CD4-positive, alpha-beta T cell (primary cell): ENCODE measurements at places on chromosomes 5 and 9.

DNA sequence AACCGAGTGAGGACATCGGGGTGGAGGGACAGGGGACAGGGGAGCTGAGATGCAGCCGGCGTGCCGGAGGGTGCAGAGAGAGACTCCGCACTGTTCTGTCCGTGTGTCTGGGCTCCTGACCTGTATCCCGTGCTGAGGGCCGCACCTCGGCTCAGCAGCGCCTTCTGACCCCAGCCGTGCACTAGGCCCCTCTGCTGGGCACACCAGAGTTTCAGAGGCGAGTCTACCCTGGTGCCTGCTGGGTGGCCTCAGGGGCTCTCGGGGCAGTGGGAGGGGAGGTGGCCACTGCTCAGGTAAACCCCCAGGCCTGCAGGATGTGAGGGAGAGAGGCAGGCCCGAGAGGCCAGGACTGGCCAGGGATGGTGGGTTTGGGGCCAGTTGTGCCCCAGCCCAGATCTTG is 100.2 kb downstream of the RXRA start:
- no peak for DNase-seq

DNA sequence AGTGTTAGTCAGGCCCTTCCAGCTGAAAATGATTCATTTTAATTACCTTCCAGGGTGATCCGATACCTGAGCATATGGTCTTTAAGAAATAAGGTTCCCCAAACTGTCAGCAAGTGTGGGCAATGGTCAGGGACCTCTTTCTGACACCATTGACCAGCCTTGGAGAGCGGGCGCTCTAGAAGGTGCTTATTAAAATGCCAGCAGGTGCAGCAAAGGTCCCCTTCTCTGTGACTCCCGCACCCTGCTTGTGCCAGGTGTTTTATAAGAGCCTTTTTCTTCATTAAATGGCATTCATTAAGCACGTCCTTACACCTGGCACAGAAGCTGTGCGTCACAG is 85.3 kb downstream of the MVB12B start:
- no peak for DNase-seq

DNA sequence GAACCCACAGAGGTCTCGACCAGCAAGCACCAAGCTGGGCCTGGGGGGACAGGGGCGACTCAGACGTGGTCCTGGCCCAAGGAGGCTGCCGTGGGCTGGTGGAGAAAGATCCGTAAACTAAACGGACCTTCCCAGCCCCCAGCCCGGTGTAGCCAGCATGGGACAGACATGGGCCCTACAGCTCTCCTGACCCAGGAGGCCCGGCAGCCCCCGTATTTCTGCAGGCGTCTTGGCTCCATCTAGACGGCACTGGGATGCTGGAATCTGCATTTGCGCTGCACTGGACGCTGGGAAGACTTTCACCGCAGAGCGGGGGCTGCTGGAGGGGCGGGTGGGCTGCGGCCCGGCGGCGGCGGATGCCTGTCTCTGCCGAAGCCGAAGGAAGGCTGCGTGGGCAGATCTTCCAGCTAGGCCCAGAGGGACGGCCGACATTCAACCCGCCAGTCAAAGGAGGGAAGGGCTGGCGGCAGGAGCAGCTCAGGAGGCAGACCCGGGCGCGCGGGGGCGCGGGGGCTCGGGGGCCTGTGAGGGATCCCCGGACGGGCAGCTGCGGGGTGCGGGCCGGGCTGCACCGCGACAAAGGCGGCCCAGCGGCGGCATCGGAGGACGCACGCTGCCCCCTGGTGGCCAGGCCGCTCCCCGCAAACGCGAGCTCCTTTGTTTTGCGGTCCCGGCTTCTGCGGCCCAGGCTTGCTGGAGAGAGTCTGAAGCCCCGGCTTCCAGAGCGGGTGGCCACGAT is 266.2 kb downstream of the NSG2 start:
- DNase-seq = peak; percentile 46

DNA sequence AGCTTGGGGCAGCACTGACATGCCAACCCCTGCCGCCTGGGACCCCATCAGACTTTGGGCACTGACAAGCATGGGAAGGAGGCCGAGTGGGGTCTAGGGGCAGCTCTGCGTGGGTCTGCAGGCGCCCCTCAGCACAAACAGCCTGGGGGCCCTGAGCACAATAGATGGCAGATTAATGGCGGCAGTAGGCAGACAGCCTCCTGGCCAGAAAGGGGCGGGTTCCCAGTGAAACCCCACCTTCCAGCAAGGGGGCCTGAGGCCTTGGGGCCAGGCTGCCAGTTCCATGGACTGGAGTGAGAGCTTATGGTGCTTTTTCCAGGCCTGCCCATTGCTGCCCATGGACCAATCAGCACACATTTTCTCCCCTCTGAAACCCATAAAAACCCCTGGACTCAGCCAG is 2031.2 kb downstream of the EFNA5 start:
- DNase-seq = no peak

DNA sequence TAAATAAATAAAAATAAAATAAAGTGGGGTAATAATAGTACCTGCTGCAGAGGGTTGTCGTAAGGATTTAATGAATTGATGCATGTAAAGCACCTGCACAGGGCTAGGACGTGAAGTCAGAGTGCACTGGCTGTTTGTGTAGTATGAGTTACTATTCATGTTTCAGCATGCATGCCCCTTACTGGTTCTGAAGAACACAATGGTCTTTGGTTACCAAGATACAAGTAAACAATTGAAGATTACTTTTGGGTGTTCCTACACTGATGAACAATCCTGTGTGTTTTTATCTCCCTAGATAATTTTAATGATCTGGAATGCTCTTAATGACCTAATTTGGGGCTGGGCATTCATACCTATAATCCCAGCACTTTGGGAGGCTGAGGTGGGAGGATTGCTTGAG is 23.2 kb upstream of the PRRC2B start:
- DNase-seq = no peak

DNA sequence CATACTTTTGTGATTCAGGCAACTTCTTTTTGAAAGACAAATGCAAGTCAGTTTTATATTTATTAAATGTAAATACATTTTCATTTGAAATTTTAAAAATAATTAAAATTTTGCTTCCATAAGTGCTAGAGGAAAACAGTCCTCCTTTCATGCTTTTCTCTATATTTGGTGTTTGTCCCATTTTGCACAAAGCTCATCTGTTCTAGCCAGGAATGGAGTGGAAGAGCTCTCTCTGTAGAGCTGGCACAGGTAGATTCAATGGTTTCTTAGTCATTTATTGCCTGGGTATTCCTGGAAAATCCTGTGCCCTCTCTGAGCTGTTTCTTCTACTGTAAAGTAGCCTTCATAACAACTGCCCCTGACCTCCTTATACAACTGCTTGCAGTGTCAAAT is 267.6 kb upstream of the HAPLN1 start:
- no peak for DNase-seq

DNA sequence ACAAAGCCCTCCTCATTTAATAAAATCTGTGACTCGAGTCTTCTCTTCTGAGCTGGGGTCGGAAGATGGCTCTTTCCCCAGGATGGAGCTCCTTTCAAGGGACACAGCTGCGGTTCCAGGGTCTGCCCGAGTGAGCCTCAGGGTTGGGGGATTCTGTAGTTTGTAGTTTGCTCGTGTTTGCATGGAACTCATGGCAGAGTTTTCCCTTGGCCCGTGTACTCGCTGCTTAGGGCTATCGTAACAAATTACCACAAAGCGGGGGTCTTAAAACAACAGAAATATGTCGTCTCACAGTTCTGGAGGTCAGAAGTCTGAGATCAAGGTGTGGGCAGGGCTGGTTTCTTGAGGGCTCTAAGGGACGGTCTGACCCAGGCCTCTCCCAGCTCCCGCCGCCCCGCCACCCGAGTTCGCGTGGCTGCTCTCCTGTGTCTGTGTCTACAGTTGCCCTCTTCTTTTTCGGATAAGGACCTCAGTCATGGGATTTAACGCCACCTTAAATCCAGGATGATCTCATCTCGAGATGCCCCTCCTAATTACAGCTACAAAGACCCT is 13.9 kb upstream of the LPCAT1 start:
- no peak for DNase-seq

DNA sequence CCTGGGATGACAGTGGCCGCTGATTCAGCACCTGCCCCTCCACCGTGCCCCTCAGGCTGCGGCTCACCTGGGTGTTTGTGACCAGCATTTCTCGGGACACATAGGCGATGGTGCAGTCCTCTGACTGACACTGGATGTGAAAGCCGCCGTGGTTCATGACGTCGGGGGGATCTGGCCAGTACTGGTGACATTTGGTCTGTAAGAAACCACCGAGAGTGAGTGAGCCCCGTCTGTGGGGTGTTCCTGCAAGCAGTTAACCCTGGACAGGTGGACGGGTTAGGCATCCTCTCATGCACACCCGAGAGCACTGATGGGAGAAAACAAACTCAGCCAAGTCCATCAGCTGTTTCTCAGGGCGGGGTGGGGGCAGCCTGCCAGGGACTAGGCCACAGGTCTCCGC is 62.5 kb upstream of the EPB41L4B start:
- DNase-seq = no peak

DNA sequence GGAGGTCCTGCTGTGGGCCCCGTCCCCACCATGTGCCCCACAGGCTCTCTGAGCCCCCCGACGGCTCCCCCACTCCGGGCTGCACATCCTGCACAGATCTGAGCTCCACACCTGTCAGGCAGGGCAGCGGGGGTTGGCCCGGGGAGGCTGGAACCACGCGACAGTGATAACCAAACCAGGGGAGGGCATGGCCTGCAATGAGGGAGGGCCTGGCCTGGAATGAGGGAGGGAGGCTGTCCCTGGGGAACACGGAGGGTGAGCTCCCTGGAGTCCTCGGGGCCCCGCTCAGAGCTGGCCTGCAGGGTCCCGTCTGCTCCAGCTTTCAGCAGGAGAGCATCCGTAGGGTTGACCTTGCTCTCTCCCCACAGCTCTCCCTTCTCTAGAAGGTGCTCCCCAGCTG is 30.5 kb downstream of the SLC9A3 start:
- no peak for DNase-seq

DNA sequence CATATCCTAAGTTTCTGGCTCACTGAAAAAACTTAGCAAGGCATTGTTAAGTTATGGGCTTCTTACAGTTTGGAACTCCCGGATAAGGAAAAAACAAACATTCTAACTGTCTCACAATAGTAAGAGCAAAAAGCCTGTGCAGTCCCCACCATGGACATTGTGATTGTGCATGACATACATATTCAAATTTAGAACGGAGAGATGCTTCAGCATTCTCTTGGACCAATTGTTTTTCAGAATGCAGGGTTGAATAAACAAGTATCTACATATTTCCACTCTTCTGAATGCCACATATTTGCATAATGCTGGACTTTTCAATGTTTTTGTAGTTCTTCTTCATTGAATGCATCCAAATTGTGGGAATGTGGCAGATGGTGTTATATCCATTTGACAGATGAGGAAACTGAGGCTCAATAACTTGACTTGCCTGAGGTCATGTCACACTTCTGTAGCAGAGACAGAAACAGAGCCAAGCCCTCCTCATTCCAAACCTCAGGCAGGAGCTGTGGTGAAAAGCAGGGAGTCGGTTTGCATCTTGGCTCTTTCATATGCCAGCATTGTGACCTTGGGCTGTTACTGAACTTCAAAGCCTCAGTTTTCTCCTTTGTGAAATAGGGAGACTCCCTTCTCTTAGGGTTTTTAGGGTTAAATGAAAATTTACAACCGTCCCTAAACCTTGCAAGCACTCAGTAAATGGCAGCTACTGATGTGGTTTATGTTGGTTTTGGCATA is 95.1 kb downstream of the IQGAP2 start:
- DNase-seq = no peak

GRCh38 chr5:140677947-140678346 is 4.6 kb upstream of the DND1 start:
- no peak for DNase-seq

DNA sequence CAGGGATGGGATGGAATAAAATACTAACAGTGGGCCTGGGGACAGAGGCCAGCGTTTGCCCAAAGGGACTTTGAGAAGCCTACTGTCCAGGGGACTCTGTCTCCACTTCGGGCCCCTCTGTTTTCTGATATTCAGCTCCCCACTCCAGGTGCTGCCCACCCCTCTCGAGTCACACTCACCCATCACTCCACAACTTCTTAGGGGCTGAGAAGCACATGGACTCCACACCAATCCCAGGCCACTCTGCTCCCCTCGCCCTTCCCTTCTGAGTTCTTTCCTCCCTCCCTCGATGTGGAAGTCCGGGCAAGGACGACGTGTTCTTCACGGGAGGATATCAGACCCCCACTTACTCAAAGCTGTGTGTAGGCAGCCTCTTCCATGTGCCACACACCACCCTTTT is 124.5 kb downstream of the BARX1 start:
- no peak for DNase-seq
